ENCODE measurements at places on chromosomes 5 and 9.

DNA sequence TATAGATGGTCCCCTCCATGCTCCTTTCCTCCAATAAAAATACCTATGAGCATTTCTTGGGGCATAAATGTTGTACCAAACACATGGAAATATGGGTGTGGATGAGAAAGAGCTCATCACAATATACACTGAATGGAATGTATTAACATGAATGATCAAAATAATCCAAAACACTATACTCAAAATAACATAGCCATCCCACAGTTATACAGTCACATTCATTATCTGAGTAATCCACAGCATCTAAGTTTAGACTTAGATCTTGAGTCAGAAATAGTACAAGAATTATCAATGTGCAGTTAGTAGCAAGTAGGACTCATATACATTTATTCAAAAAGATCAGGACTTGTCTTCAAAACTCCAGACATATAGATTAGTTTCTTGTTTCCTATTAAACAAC lies 175.2 kb upstream of the NREP start:
- no peak for DNase-seq

DNA sequence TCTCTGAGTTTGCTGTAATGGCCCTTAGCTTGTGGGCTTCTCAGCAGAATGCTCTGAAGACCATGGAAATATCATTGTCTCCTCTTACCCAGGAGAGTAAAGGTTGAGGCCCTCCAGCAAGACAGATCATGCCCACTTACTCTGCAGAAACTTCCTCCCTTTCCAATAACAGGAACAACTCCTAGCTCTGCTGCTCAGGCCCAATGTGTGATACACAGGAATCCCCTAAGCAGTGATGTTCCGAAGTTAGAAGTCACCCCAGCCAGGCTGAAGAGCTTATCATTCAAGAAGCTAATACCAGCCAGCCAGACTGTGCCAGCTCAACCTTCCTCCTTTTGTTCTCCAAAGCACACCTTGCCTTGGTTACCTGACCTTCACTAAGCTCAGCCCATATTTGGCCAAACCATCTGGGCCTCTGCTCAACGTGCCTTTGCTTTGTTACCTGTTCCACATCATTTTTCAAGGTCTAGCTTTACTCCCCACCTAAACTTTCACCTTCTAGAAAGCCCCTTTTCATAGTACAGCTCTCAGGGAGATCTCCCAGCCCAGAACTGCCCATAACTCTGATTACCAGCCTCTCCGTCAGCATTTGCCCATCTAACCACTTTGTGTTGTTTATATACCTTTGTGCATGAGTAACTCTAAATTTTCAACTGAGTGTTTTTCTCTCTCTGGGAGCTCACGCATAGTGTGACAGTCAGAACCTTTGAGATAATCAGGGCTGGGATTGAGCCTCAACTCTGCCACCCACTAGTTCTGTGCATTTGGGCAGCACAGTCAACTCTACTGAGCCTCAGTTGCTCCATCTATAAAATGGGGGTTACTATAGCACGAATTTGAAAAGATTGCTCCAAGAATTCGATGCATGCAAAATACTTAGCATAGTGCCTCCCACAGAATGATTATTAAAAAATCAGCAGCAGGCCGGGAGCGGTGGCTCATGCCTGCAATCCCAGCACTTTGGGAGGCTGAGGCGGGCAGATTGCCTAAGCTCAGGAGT lies 107.6 kb upstream of the CPEB4 start:
- no peak for DNase-seq

- no peak for DNase-seq
Observed at GRCh38 chr9:134390537-134390936, 64.3 kb downstream of the RXRA start.

DNA sequence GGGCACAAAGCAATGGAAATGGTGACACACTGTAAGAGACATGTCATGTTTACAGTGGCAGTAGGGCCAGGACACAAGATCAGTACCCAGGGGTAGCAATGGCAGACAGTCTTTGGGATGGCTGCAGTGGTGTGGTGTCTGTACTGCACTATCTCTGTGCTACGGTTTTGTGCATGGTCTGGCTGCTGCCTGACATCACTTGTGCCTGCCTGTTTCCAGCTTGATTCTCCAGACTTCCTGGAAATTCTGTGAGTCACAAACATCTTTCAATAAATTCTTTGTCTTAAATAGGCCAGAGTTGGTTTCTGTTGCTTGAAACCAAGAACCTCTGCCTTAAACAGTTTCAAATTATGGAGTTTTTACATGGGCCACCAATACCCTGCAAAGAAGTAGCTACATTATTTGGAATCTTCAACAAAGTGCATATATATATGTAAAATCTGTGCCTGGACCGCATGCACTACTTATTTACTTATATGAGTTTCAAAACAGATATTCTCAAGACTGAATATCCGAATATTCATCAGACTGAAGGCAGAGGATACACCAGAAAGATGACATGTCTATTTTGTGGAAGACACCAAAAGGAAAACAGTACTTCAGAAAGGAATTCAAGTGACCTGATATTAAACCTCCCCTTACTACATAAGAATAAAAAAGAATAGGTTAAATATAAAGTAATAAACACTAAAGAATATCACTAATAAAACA lies 188.1 kb downstream of the RFX3 start:
- DNase-seq, result no peak

GRCh38 chr5:141760193-141760592 lies 78.2 kb upstream of the ARAP3 start:
- no peak for DNase-seq

DNA sequence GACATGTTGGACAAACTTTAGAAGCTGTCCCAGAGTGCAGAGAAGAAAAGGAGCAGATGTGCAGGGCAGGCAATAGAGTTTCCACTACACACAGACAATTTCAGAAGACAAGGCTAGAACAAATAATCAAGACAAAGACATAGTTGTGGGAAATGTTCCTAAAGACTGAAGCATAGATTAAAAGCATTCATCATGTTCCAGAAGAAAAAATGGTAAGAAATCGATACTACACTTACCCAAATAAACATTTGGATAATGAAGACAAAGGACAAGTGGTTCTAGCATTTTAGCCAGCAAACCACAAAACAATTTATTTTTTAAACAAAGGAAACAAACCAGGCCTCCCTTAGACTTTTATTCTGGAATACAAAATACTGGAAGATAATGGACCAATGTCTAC lies 97.9 kb downstream of the FSTL4 start:
- no peak for DNase-seq

- no peak for DNase-seq
Observed at GRCh38 chr5:59222687-59223511, 640.0 kb downstream of the RAB3C start.

All from retina (tissue), 1 donor.